Germinal center (tissue), 1 donor: ENCODE measurements at places on chromosomes 13 and 19.

DNA sequence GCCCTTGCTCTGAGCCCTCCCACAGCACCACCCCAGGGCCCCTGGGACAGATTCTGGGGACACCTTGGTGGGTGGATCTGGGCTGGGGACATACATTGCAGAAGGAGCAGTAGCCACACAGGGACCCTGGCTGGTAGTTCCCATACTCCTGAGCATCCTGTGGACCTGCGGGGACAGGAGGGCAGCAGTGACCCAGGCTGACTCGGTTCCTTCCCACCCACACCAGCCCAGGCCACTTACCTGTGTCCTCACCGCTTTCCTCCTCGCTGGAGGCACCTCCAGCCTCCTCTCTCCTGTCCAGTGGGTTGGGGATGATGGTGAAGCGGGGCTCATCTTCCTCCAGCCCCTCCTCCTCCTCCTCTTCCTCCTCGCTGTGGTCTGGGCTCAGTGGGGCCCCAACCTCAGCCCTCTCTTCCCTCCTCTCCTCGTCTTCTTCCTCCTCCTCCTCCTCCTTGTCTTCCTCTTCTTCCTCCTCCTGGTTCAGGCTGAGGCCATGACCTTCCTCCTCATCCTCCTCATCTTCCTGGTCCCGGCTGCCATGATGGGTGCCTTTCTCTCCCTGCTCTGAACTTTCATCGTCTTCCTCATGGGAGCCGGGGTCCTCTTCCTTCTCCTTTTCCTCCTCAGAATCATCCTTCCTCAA, 1.9 kb downstream of the HRC start:
- no peak for DNase-seq

- DNase-seq: no peak
Measured at GRCh38 chr13:44842158-44842557, 147.1 kb downstream of the NUFIP1 start.

DNA sequence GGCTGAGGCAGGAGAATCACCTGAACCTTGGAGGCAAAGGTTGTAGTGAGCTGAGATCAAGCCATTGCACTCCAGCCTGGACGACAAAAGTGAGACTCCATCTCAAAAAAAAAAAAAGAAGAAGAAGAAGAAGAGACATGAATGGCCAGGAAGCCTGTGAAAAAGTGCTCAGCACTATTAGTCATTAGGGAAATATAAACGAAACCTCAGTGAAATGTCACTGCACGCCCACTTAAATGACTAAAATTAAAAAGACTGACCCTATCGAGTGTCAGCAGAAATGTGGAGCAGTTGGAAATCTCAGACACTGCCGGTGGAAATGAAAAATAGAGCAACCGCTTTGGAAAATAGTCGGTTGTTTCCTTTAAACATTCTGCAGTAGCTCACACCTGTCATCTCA, 5.5 kb upstream of the TYROBP start:
- DNase-seq: no peak

GRCh38 chr19:53927739-53928138, 18.7 kb downstream of the CACNG7 start:
- DNase-seq: no peak

- DNase-seq: no peak
Measured at GRCh38 chr19:35162471-35163326, 8.2 kb downstream of the FXYD5 start.

GRCh38 chr13:112362021-112362420, 14.1 kb upstream of the SPACA7 start:
- no peak for DNase-seq
